ENCODE measurements at places on chromosomes 5 and 9.
A peak's percentile ranks its signal among the peaks of the same experiment; 100 is the strongest.

GRCh38 chr5:62432621-62433064 is 20.1 kb downstream of the IPO11 start:
- DNase-seq: no peak

GRCh38 chr9:30579810-30580209 is 1804.6 kb upstream of the ACO1 start:
- DNase-seq: no peak

DNA sequence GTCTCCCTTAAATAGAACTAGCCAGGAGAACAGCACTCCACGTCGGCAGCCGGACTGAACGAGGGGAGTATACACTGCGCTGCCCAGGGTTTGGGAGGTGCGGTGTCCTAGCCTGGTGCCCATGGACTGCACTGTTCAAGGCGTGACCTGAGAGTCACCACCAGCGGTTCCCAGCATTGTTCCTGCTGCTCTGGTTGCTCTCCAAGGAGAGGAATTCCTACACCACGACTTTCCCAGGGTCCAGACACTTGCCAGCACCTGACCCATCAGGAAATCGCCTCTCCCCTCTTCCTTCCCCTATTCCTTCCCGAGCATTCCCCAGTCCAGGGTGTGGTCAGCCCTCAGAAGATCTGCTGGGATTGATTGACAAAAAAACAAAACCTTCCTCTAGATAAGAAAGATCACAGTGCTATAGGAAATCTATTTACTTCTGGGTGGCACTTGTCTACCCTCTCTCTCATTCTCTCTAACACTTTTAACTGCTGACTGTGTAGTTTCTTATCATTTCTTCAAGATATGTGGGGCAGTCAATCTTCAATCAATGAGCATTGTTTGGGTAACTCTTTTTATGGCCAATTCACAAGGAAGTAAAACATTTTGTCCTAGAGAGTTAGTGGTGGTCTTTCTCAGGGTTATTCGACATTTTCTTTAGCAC is 297.8 kb upstream of the ACTBL2 start:
- no peak for DNase-seq

DNA sequence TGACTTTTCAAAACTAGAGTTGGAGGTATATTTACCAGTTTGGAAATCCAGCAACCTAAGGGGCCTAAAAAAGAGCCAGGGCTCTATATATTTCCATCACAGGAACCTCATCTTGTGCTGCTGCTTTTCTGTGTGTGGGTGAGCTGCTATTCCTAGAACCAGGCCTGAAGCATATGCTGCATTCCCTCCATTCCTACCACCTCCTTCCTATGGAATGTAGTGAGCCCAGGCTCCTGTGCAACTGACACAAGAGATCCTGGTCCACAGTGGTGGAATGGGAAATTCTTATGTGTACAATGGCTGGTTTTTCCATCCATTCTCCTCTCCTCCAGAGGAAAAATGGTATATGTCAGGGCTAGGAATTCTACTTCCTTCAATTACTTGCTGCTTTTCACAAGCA is 39.1 kb downstream of the SPEF2 start:
- DNase-seq: no peak

- DNase-seq: no peak
Measured at GRCh38 chr9:130732793-130733221, 39.2 kb downstream of the EXOSC2 start.

- no peak for DNase-seq
Measured at GRCh38 chr9:70587201-70587600, 172.7 kb upstream of the KLF9 start.

- no peak for DNase-seq
Measured at GRCh38 chr9:128168731-128169308, 8.8 kb downstream of the BBLN start.

DNA sequence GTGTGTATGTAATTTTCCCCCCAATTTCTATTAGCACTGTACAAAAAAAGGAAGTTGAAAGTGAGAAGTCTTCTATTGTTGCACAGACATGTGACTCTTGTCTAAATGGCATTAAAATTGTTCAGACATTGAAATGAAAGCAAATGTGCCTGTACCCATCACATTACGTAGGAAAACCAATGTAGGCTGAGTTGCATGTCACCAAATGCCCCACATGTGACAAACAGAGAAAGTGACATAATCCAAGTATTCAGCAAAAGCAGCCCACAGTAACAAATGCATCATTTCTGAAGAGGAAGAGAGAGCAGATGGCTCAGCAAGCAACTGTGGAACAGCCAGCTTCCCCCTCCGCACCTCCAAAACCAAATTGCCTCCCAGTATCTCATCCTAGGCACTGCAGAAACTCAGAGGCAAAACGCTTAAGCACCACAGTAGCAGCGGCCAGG is 161.5 kb upstream of the NR4A3 start:
- peak; percentile 18 for DNase-seq

GRCh38 chr5:1438871-1439270 is 6.4 kb downstream of the SLC6A3 start:
- DNase-seq: no peak

DNA sequence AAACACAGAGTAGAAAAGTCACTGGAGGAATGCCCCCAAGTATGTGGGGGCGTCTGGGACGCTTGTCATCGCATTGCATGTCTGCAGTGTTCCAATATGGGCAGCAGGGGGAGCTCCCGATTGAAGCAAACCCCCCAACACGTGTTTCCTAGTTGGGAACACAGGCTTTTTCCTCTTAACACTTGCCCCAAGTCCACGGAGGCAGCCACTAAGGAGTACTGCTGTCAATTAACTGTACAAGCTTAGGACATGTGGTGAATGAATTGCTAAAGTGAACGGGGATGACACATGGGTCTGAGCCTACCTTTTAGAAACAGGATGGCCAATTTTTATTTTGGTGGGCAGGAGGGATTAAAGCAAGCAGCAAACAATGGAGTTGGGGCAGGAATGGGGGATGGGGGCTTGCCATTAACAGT is 2.2 kb downstream of the GABRB2 start:
- peak; percentile 62 for DNase-seq

DNA sequence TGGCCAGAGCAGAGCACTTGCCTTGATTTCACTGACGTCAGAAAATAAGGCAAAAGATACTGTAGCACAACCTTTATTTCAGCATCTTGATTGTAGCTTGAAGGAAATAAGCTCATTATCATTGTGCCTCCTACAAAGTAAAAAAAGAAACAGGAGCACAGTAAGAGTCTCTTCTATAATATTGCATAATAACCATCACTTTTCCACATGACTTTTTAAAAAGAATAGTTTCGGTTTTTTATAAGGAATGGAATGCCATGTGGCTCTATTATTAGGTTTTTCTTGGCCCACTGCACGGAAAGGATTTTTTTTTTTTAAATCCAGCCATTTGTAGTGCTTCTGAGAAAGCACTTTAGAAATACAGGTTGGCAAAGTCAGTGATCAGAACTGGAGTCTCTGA is 655.3 kb downstream of the LRRC70 start:
- no peak for DNase-seq

DNA sequence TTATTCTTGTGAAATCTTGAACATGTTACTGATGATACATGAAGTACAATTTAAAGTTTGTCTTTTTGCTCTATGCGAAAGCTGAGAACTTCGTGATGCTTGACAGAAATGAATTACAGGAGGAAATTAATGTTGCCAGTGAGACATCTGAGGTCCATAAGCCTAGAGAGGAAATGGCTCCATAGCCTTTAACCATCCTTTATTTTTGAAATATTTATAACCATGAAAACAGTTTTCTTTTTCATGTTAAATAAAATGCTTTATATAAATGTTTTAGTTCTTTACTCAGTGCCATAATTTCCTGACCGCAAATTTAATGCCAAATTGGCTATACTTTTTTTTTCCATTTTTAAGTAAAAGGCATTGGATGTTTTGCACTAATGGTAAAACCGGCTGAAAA is 29.1 kb downstream of the F2RL2 start:
- no peak for DNase-seq

DNA sequence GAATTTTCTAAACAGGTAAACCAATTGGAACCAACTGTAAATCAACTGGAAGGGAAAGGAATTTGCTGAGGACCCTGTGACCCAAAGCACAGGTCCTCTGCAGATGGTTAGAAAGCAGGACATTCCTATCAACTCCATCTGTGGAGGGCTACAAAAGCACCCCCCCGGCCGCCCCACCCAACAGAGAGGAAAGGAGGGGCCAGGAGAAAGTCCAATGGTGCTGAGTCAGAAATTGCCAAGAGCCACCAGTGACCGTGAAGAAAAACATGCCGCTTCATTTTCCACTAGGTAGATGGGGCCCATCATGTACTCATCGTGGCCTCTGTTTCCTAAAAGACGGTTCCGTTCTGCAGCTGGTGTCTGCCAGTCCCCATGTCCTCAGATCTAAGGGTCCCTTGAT is 66.3 kb downstream of the RAPGEF1 start:
- DNase-seq: no peak

DNA sequence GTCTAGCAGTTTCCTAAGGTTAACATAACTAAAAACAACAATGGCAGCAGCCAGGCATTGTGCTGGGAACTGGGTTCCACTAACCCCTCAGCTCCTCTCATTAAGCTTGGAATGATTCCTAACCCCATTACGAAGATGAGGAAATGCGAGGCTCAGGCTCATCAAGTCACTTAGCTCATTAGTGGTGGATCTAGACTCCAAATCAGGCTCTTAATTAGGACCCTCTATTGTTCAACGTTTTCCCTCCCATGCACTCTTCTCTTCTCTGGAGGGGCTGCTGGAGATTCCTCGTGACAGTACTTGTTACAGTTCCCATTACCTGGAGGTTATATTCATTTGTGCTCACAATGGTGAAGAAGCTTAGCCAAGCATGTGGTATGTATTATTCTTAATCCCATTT is 6.5 kb downstream of the TAS2R1 start:
- no peak for DNase-seq

DNA sequence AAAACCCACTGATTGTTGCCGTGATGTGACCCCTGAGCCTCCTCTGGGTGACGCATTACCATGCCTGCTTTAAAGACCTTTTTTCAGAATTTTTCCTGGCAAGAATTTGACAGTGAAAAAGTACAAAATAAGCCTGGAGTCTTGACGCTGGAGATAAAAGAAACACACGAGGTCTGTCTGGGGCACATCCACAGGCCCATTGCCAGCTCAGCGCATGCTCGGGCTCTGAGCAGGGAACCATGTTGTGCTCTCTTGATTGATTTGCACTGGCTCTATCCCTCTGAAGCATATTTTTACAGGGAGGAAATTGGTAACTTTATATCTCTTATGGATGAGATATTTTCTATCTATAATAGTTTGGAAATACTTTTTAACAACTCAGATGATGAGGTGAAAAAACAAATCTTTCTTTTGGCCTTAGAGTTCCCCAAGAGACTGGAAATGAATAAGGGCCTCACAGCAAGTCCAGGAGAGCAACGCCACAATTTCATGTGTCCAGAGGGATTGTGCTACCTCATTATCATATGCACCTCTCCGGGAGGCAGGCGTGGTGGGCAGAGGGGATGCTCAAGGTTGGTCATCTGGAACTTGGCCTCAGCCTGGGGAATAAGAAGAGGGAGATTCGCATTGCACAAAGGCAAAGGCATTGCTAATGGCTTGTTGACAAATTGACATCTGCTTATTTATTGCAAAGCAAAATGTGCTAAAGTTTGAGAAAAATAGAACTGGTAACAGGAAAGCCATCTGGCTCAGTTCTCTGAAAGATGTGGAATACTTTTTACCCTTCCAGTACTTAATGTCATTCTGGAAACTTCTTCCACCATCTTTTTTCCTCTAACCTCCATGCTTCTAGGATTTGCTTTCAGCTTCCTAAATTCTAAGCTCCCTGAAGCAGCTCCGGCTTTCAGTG is 183.8 kb downstream of the PJA2 start:
- DNase-seq: no peak

DNA sequence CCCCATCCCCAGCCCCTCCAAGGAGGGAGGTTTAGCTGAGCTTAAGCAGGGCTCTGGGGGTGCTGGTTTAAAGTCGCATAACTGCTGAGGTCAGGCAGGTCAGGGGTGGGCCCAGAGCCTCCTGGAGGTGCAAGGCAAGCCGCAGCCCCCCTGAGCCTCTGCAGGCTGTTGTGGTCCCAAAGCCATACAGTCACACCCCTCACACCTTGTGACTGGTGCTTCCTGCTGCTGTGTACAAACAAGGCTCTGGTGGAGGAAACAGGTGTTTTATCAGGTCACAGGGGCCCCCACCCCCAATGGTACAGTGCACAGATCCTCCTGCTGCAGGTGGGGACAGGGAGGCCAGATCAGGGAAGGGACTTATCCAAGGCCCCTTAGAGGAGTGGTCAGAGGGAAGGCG is 8.0 kb downstream of the TCF7 start:
- no peak for DNase-seq

DNA sequence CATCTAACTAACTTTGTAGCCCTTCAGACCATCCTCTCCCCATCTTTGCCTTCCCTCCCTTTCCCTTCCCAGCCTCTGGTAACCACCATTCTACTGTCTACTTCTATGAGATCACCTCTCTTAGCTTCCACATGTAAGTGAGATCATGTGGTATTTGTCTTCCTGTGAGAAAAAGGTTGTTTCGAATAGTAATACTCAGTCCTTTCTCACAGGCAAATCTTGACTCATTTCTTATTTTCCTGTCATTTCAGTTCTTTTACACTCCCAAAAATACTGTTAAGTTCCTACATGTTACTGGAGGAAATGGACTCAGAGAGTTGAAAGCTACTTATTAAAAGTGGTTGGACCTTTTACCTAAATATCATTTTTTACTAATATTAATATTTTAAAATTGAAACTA is 82.1 kb downstream of the SLF1 start:
- no peak for DNase-seq

- no peak for DNase-seq
Measured at GRCh38 chr5:108858959-108859358, 111.3 kb downstream of the FER start.

- DNase-seq: no peak
Measured at GRCh38 chr5:104941030-104941645, 1378.5 kb upstream of the NUDT12 start.

DNA sequence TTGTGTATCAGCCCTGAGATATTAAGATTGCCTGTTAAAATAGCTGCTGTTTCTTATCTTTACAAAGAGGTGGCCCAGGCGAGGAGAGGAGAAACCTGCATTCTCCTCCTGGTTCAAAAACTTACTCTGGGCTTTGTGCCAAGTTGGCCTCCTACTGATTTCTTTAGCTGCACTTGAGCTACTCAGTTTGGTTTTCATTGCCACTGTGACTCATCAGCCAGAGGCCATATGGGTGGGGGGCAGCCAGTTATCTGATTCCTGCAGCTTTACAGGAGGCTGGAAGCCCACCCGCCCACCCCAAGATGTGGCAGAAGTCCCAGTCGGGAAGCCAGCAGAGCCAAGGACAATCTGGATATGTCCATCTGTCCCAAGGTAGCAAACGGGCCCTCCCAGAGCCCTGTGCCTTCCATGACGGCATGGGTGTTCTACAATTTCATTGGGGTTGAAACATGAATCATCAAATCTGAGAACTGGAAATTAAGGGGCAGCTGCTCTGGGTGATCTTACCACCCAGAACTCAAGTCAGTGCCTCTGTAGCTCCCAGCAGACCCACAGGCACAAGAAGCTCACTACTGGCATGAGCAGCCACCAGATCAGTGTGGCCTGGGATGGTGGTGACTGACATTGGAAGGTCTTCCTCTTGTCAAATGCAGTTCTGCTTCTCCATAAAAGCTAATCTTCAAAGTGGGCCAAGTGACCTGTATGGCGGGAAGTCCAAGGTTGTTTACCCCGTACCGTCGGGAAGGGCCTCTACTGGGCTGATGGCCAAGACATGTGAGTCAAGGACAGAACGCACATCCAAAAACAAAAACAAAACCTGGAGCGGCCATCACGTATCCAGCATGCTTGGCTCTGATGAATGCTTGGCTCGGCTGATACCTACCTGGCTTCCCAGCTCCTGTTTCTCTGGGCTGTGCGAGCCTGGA is 15.6 kb downstream of the FCN2 start:
- DNase-seq: no peak
